Stimulated activated CD4-positive, alpha-beta T cell treated with anti-CD3 and anti-CD28 coated beads, Interleukin-1b, Interleukin-23, amount 100 ng/mL, for 24 hours (primary cell): ENCODE measurements at places on chromosomes 2 and 18.

DNA sequence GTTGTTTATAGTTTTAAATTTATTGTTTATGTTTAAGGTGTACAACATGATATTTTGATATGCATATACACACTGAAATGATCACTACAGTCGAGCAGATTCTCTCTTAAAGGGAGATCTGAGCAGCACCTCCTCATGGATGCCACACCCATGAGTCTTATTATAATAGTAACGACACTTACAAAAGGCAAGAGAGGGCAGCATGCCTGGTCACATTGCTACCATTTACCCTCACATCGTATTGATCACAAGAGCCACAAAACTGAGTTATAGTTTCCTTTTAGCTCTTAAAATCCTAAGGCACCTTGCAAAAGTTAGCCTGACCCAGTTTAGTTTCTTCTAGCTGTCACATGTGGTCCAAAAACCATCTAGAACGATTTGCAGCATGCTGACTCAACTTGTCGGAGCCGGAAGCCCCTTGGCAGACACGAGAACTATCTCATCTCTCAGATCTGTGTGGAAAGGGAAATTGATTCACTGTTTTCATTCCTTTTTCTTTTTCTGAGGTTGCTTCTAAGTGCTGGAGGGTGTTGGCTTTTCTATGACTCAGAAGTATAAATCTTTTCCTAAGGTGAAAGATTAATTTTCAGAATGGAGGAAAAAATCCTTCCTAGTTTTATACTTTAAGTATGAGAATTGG lies 85.3 kb downstream of the CDC42EP3 start:
- peak; percentile 48 for DNase-seq

DNA sequence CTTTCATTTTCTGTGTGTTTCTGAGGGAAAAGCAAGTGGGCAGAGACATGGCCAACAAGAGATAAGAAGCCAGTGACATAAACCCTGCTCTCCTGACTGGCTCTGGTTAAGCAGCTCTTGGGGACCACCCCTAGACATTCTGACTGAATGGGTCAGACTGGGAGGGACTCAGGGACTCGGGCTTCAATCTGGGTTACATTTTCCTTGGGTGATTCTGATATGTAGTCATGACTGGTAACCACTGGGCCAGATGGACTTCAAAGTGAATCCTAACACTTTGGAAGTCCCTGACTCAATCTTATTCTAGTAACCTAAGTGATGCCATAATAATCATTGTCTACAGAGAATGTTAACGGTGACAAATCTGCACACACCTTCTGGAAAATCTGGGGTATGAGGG lies 397.8 kb downstream of the NBAS start:
- DNase-seq = no peak

- no peak for DNase-seq
These were observed 194.8 kb downstream of the ZNF804A start for GRCh38 chr2:184793176-184793575.

DNA sequence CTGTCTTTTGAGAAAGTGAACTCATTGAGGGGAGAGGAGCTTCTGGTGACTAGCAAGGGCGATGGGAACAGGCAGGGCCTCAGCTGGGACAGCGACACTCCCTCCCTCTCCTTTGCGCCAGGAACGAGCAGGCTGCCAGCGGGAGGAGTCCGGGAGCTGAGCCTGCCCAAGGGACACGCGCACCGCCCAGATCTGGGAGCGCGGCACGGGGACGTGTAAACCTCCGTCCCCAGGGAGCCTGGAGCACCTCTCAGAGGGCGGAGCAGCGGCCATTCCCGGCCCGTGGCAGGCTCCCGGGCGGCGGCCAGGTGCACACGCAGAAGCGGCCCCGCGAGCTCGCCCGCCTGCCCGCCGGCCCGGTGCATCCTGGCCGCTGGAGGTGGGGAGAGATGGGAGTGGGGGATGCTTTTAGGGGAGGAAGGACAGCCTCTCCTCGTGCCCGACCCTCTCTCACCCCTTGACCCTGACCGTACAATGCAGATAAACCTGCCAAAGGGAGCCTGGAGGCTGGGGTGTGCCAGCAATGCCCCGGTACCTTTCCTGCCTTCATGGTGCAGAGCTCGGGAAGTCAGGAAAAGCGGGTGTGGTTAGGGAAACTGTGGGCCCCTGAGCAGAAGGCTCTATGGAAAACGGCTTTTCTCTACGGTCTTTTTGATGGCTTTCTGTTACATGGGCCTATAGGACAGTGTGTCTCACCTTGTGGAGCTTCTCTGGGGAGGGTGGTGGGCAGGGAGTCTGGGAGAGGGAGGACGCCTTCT lies 2.2 kb downstream of the AQP4 start:
- no peak for DNase-seq

DNA sequence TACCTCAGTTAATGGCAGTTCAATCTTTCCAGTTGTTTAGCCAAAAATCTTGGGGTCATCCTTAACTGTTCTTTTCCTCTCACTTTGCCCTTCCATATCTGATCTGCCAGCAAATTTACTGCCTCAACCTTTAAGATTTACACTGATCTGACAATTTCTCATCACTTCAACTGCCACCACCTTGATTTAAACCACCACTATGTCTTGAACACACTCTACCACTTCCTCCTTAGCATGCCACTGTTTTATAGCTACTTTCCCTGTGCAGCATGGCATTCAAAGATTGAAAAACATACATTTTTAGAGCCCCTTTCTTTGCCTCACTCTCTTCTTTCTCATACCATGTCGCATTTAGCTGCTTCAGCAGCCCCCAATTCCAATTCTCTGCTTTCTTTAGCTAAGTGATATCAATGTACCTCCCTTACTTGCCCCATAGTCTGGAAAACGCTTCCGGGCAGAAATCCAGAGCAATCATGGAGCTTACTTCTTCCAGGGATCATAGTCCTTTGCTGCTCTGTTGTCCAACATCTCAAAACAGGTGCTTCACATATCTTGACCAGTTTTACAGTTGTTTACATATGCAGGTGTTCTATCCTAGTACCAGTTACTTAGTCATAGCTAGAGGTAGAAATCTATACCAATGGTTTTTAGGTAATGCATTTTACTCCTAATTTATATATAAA lies 10.9 kb downstream of the PGAP1 start:
- no peak for DNase-seq

DNA sequence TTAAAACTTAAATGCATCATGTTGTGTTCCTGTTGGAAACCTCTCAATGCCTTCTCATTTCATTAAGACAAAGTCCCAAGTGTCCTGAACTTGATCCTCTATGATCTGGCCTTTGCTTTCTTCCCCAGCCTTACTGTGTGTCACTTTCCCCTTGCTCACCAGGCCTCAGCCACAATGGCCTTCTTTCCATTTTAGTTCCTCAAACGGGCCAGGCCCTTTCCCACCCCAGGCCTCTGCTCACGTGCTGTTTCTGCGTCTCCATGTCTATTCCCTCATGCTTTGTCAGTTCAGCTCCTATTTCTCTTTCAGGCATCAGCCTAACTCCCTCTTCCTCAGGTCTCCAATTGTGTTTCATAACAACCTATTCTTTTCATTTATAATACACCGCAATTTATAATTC lies 19.5 kb downstream of the CXCR4 start:
- DNase-seq = no peak

- no peak for DNase-seq
These were observed 2.8 kb upstream of the GPR55 start for GRCh38 chr2:230927711-230928341.

- no peak for DNase-seq
These were observed 52.2 kb downstream of the CUL3 start for GRCh38 chr2:224532931-224533330.

- DNase-seq = no peak
These were observed 127.1 kb downstream of the CERS6 start for GRCh38 chr2:168583064-168583709.

DNA sequence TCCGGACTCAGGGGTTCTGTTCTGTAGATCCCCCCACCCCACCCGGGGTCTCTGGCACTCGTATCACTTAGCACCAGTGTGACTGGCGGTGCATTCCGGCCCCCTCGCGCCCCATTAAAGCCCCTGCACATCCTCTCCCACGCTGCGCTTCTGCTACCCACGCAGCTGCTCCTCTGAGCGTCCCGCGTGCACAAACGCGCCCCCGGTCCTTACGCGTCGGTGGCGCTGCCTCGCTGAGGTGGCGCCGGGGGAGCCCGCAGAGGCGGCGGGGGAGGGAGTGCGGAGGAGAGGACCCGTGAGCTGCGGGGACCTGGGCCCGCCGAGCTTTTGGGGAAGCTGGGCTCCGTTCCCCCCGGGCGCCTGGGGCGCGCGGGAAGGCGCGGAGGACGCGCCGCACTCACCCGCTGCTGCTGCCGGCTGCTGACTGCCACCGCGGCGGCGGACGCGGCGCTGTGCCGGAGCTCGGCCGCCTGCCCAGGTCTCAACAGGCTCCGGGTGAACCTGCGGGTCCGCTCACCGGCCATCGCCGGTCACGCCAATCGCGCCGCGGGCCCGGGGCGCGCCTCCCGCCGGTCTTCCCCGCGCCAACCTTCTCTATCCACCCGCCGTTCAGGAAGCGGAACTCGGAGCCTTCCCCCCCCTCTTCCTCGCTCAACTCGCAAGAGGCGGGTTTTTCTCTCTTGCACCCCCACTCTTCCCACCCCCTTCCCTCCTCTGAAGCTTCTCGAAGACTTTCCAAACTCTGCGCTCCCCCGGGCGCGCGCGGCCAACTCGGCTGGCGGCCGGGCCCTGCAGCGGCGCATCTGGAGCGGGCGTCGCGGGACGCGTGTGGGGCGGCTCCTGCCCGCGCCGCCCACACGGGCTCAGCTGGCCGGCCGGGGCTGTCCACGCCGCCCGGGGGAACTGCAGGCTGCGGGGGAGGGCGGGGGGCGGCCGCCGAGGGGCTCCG lies at the start of gene DOCK10:
TSS of gene DOCK10 (minus strand) at position 618 of the 949 bp plus-strand sequence. CDS start at position 524, 94 bp downstream.
- peak; percentile 36 for DNase-seq
